ENCODE measurements at places on chromosomes 3 and 15.

DNA sequence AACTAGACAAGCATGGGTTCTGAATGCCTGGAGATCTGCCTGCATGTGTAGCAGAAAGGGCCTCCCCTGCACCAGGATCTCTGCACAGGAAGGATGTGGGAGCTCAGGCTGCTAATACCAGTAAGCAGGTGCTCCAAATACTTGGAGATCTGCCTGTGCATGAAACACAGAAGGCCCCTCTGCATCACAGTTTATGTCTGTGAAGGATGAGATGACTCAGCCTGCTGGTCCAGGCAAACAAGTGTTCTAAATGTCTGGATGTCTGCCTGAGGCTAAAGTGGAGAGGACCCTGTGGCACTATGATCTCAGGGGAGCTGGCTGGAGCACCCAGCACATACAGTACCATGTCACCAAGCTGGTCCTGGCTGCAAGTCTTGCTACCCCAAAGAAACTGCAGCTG, 678.8 kb downstream of the MCTP2 start:
- DNase-seq, result no peak

GRCh38 chr3:178147001-178147400, 389.2 kb upstream of the KCNMB2 start:
- no peak for DNase-seq

DNA sequence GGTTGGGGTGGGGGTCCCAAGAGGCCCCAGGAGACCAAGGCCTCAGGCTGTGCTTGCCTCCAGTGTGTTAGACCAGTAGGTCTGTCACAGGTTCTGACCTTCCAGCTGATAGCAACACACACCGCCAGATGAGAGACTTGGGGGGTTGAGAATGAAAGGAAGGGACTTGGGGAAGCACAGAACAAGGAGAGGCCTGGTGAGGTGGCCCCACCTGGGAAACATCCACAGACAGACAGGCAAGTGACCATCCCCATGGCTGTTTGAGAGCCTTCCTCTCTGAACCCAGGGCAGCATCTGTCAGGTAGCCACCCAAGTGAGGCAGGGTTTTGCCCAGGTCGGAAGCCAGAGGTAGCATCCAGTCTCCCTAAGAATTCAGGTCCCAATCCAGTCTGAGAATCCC, 35.0 kb upstream of the VPS8 start:
- no peak for DNase-seq

DNA sequence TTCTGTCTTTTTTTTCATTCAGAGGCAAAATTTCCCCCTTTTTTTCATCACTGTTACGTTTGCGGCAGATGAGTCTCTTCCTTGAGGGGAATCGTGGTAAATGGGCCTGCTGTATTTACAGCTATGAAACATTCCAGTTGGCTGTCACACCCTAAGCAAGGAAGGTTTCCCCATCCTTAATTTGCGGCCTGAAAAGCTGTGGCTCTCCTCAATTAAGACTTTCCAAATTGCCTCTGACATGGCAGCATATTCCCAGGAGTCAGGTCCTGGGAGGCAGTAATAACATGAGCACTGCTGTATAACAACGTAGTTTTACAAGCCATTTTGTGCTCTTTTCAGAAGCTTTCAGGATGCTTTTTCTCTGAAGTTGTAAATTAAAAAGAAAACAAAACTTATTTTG, 420.9 kb downstream of the LPP start:
- no peak for DNase-seq

DNA sequence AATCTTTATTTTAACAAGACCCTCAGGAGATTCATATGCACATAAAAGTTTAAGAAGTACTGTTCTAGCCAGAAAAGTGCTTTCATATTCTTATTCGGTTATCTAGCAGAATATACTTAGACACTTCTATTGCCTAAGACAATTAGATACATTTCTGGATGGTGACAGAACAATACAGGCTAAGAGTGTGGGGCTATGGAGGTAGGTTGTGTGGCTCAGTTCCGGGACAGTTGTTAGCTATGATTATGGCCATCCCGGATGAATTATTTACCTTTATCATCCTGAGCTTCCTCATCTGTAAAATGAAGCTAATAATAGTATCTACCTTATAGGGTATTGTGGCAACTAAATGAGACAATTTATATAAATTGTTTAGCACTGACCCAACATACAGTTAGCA, 6.6 kb downstream of the FAM98B start:
- DNase-seq, result no peak

DNA sequence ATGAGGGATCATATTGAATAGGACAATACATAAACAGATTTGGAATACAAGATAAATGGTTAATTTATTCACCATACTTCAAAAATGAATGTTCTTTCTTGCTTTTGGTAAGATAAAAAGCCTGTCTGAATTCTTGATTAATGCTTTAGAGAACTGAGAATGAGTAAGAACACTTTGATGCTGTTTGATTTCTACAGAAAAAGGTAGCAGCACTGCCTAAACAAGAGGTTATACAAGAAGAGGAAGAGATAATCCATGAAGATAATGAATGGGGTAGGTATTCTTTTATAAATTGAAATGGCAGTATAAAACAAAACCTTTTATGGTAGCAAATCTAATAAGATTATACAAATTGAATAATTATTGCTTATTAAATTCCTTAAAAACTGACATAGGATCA, 15.3 kb downstream of the UBA5 start:
- DNase-seq, result no peak

- no peak for DNase-seq
Observed at GRCh38 chr3:152292366-152292765, 23.6 kb downstream of the MBNL1 start.

DNA sequence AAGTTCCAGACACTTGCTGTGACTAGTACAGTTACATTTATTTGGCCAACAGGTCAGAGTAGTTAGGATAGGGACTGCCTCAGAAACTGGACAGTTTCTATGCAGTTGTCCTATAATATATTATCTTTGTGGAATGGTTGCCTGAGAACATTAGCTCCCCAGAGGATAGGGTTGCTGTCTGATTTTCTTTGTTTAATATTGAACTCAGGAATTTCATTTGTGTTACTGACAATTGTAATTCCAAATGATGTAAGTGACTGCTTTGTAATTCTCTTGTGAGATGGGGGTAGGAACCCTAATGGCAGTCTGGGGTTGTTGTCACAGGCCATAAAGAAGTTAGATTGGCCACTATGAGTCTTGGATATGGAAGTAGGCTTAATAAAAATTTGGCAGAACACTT, 2.2 kb downstream of the NXPE3 start:
- DNase-seq, result peak; percentile 13

DNA sequence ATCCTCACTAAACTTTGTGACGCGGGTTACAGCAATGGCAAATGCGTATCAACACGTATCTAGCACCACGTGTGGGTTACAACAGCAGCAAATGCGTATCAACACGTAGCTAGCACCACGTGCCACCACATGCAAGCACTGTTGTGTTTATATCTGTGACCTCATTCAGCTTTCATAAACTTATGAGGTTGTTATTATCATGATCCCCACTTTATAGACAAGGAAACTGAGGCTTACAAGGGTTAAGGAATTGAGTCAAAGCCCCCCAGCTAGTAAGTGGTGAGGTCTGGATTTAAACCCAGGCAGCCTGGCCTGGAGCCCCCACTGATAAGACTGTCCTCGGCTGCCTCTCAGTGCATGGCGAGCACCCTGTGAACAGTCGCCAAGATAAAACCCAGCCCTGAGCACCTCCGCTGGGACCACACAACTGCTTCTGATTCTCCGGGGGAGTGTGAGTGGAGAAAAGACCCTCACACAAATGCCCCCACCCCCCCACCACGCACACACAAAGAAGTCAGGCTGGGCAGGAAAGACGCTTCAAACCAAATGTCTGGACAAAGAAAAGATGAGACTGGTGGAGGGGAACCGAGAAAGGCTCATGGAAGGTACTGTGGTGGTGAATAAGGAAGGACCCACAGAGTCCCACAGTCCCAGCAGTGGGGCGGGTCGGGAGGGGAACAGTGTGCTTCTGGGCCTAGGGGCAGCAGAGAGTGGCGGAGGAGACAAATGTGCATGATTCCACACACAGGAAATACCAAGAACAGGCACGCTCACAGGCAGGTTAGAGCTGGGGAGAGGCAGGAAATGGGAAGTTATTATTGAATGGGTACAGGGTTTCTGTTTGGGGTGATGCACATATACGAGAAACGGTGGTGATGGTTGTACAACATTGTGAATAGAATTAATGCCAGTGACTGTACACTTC, 173.4 kb downstream of the XXYLT1 start:
- no peak for DNase-seq
